GM13977 (cell line): ENCODE measurements at places on chromosomes 11 and 22.
A peak's percentile ranks its signal among the peaks of the same experiment; 100 is the strongest.

DNA sequence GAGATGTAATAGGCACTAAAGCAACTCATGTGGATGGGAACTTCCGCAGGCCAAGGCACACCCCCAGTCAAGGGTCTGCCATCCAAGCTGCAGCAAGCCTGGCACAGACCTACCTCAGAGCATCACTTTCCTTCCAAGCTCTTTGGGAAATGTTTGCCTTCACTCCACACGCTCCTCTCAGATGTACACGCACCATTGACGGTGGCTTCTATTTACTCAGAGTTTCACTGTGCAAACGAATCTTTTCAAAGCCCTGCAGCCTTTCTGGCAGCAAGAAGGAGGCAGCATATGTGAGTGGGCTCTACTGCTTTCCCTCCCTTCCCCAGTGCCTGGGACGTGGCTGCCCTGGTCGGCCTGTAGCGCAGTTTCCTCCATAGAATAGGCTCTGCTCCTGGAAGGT lies 60.9 kb upstream of the USP47 start:
- DNase-seq, result no peak

GRCh38 chr11:36375353-36376008 lies 79.4 kb downstream of the PRR5L start:
- no peak for DNase-seq

DNA sequence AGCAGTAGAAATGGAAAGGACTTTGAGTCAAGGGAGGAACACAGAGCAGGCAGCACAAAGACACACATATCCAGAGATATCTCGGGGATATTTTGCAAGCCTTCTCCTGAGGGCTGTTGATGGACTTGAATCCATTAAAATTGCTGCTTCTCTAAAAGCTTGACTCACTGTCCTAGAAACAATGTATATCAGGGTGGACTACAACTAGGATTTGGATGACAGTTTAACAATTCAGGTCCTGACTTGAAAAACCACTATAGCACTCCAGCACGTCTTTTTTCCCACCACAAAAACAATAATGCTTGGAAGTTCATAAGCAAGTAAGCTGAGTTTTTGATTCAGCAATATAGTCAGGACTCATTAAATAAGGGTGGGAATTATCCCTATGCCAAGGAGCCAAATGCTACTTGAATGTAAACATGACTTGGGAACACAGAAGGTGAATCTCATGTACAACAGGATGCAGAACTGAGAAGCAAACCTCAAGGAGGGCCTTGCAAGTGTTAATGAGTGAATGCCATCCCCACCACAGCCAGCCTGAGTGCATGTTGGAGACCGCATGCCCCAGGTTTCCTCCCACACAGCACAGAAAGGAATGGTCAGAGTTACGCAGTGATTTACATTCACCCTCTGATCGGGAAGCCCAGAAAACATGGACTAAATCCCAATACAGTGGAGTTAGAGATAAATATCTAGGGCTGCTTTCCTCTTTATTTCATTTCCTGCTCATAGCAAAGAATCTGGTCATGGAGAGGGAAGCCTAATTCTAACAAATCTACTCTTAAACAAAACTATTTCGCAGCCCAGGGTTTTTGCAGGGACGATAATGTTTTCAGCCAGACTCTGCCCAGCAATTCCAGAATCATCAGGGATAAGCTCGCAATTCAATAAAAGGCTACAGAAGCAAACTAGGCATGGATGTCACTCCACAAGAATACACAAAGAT lies 98.4 kb upstream of the OR9G4 start:
- DNase-seq, result no peak

GRCh38 chr11:106601684-106602297 lies 416.5 kb downstream of the GUCY1A2 start:
- no peak for DNase-seq

DNA sequence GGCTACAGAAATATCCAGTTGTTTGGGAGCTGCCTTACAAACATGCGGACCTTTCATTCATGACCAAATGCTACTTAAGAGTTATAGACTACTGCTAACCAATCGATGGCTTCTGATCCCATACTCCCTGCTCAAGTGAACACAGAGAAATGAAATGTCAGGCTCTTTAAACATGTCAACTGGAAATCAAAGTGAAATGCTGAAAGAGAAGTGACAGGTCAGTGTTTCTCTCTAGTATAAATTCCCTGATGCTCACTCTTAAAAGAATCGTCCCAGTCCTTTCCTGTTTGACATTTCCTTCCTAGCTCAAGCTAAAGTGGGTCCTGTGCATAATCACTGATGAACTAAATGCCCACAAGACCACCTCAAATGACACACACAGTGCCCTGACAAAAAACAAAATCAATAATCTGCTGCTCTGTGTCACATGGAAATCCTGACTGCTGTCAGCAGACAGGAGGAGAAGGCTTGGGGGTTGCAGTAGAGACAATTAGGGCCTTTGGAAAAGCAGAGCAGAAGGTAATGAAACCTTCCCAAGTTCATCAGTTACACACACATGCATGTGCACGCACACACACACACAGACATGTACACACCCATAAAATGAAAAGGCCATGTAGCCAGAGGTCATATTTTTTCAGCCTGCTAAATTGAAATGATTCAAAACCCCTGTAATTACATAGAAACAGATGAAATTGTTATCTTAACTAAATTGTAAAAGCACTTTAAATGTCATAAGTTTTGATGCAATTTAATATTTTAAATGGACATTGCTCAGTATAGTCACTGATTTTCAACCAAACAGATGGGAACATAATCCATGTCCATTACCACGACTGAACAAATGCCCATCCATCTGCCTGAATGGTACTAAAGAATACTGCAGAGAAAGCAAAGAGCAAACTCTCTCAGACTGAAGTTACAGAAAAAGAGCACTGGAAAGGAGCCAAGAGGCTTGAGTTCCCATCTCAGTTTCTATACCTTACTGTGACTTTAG lies 330.7 kb downstream of the TTC28 start:
- DNase-seq, result no peak

DNA sequence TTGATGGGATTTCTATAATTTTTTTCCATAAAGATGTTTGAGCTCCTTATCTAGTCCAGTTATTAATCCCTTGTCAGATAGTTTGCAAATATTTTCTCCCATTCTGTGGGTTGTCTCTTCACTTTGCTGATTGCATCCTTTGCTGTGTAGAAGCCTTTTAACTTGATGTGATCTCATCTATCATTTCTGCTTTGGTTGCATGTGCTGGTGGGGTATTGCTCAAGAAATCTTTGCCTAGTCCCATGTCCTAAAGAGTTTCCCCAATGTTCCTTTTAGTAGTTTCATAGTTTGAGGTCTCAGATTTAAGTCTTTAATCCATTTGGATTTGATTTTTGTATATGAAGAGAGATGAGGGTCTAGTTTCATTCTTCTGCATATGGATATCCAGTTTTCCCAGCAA lies 1.7 kb upstream of the IL2RB start:
- no peak for DNase-seq

- DNase-seq, result no peak
These were observed 21.8 kb upstream of the DRG1 start for GRCh38 chr22:31377612-31378011.

DNA sequence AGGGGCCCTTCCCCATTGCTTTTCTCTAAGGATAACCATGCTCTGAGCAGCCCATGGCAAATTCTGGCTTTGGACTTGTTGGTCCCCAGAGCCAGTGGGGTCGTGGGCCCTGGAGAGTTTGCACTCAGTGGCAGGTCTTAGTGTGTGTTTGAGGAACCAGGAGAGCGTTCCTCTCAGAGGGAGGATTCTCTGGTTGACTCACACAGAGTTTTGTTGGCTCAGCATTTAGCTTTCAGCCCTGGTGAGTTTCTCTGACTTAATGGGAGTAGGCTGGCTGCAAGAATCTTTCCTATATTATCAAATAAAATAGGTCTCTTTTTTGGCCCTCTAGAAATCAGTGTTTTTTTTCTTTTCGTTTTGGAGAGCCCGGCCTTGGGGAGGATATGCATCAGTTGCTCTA lies 20.9 kb downstream of the ST14 start:
- no peak for DNase-seq

DNA sequence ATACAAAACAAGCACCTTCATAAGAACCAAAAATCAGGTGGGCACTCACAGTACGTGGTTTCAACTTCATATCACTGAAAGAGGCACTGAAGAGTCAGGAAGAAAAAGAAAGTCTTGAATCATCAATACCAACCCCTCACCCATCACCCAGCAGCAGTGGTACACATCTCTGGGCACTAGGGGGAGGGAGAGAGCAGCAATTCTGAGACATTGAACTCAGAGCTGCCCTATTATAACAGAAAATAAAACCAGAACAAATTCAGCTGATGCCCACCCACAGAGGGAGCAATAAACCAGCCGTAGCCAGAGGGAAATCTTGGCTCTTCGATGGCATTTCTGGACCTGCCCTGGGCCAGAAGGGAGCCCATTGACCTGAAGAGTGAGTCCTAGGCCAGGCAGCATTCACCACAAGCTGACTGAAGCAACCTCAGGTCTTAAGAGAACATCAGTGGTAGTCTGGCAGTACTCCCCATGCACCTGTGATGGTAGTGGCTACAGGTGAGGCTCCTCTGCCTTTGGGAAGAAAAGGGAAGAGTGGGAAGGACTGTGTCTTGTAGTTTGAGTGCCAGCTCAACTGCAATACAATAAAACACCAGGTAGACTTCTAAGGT lies 42.2 kb upstream of the FAM181B start:
- peak; percentile 53 for DNase-seq
